ENCODE measurements at places on chromosomes 4 and X.

- no peak for DNase-seq
Measured at GRCh38 chr4:48058617-48059530, 42.3 kb downstream of the NIPAL1 start.

GRCh38 chrX:72394518-72395170, 88.9 kb upstream of the CITED1 start:
- peak; percentile 29 for DNase-seq

DNA sequence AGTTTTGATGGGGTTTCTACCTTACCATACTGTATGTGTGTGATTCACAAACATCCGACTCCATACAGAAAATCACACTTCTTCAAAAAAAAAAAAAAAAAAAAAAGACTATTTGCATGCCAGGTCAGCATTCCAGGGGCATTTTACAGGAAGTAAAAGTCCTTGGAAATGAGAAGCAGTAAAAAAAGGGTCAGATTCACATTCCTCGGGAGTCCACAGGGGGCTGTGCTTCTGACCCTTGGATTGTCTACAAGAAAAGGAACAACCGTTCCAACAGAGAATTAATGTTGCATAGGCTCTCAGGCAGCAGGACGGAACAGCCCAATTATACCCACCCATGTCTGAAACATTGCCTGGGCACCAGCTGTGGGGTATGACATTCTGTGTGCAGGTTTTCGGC, 290.3 kb downstream of the LDB2 start:
- DNase-seq, result peak; percentile 63

- no peak for DNase-seq
Measured at GRCh38 chrX:134023851-134024281, 38.5 kb upstream of the GPC3 start.

- peak; percentile 11 for DNase-seq
Measured at GRCh38 chr4:41655177-41655576, 93.3 kb downstream of the PHOX2B start.
